ENCODE measurements at places on chromosomes 12 and 14.

- no peak for DNase-seq
Observed at GRCh38 chr14:93548102-93548843, 117.5 kb downstream of the UNC79 start.

GRCh38 chr14:99725774-99726537, 41.9 kb downstream of the CYP46A1 start:
- no peak for DNase-seq

DNA sequence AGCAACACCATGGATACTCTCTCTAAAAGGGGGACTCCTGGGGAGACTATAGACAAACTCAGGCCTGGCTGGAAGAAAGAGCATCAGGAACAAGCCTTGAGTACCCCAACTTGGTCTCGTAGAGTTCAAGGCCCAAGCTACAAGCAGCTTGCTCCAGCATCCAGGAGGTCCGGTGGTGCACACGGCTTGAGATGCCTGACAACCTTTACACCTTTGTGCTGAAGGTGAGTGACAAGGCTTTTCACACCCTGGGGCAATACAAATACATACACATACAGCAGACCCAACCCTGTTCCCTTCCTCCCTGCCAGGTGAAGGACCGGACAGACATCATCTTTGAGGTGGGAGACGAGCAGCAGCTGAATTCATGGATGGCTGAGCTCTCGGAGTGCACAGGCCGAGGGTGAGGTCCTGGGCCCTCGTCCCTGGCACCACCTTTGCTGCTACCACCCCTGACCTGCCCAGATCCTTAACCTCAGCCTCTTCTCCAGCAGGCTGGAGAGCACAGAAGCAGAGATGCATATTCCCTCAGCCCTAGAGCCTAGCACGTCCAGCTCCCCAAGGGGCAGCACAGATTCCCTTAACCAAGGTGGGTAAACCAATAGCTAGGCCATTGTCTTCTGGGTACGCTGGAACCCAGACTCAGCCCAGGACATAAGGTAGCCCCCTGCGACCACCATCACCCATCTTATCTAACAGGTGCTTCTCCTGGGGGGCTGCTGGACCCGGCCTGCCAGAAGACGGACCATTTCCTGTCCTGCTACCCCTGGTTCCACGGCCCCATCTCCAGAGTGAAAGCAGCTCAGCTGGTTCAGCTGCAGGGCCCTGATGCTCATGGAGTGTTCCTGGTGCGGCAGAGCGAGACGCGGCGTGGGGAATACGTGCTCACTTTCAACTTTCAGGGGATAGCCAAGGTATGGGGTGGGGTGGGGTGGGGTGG, 41.2 kb downstream of the SH2B3 start:
- DNase-seq = no peak

DNA sequence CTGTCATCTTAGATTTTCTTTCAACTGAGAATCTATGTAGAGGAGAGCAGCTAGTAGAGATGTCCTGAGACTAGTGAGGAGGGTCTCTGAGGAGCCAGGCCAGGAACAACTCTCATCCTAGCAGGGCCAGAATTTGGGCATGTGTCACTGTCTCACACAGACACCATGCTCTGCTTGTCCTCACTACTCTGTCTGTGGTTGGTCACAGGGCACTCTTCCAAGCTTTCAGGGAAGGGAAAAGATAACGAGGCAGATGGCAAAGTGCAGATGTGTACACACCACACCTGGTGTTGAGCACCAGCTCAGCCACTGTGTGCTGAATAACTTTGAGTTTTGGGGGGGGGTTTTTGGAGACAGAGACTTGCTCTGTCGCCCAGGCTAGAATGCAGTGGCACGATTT, 2.5 kb downstream of the SSPN start:
- DNase-seq = no peak

GRCh38 chr12:69150796-69151127, 88.6 kb upstream of the CPSF6 start:
- DNase-seq = no peak

GRCh38 chr12:74292351-74293194, 245.1 kb upstream of the ATXN7L3B start:
- no peak for DNase-seq

GRCh38 chr12:119857041-119857591, 20.0 kb downstream of the CIT start:
- no peak for DNase-seq

GRCh38 chr12:76216585-76217472, 131.4 kb downstream of the BBS10 start:
- DNase-seq = no peak
